ENCODE measurements at places on chromosomes 4 and X. TPM values are rescaled to one million over a fixed set of nuclear protein-coding genes. Genes with fewer than 3 reads are reported as not detected.

The EMCN gene
- not detected for total RNA-seq

- H3K27me3 ChIP-seq = no peaks in the 10 kb centered on the region
- H3K27ac ChIP-seq = no peak overlapping the region
- DNase-seq = no peak
- no peaks in the 10 kb centered on the region for H3K36me3 ChIP-seq
Measured at GRCh38 chrX:151899622-151900021, 13.1 kb upstream of the MAGEA4 start.

GRCh38 chrX:130524476-130525194 is 122.8 kb downstream of the RBMX2 start:
- H3K4me1 ChIP-seq = no peaks in the 10 kb centered on the region
- no peak overlapping the region for H3K4me3 ChIP-seq
- H3K27ac ChIP-seq = no peak overlapping the region
- no peaks in the 10 kb centered on the region for H3K27me3 ChIP-seq
- H3K36me3 ChIP-seq = no peaks in the 10 kb centered on the region
- no peak for DNase-seq

DNA sequence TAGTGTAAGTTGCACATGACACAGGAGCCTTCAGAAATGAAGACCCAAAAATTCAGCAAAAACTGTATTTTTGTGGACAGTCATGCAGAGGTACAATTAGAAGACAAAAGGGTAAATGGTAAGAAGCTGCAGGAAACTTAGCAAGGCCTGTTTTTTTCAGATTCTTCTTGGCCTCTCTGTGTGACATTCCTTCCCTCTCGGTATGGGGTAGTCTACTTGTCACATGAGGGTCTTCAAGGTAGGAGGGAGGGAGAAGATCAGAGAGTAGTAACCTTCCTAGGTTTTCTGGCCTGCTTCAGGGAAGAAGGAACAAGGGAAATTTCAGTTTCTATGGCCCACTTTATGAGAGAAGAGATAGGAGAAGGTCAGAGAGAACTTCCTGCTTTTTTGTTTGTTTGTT is 230.4 kb upstream of the PPP1R2C start:
- no peak overlapping the region for H3K27ac ChIP-seq
- no peaks in the 10 kb centered on the region for H3K36me3 ChIP-seq
- H3K27me3 ChIP-seq = no peaks in the 10 kb centered on the region
- H3K4me3 ChIP-seq = no peak overlapping the region
- no peaks in the 10 kb centered on the region for H3K4me1 ChIP-seq

The PYURF gene
- 50.9 TPM for total RNA-seq

DNA sequence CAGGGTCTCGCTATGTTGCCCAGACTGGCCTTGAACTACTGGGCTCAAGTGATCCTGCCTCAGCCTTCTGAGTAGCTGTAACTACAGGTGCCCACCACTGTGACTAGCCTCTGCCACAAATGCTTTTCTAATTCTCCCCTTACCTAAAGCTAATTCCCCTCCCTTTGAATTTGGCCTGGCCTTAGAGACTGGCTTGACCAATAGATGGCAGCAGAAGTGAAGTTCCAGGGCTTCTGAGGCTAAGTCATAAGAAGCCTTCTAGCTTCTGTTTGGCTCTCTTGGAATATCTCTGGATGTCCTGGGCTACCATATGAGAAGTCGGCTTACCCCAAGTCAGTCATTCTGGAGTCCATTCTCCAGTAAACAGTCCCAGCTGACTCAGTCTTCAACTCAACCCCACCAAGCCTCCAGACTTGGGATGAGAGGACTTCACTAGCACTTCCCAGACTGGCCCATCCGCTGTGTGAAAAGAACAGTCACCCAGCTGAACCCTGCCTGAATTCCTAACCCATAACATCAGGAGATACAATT is 61.0 kb downstream of the HPRT1 start:
- H3K36me3 ChIP-seq = no peaks in the 10 kb centered on the region
- peak; percentile 51 for DNase-seq
- H3K27me3 ChIP-seq = no peaks in the 10 kb centered on the region
- no peak overlapping the region for H3K4me3 ChIP-seq
- H3K27ac ChIP-seq = no peak overlapping the region

DNA sequence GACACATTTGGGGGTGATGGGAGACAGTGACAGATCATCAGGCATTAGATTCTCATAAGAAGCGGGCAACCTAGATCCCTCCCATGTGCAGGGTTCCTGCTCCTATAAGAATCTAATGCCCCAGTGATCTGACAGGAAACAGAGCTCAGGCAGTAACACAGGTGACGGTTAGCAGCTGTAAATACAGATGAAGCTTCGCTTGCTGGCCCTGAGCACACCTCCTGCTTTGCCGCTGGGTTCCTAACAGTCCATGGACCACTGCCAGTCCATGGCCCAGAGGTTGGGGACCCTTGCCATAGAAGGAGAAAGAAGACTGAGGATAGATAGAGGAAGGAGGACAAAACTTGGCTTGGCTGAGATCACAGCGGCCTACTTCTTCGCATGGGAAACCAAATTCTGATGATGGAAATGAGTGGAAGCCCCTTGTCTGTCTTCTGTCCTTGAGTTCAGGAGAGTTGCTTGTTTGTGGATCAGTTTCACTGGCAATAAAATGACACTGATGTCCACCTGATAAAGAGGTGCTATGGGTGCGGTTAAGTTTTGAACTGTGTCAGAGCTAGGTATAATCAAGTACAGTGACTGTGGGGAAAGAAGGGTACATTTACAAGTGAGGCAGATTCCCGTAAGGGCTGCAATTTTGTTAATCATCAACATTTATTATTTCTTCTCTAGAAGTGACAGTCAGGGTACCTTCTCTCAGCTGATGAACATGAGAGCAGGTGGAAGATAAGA is 1.7 kb upstream of the TIFA start:
- H3K27me3 ChIP-seq = no peaks in the 10 kb centered on the region
- peaks cover 8% of the 10 kb centered on the region for H3K36me3 ChIP-seq
- peaks cover 7% of the 10 kb centered on the region for H3K4me1 ChIP-seq
- H3K4me3 ChIP-seq = no peak overlapping the region

The TLR6 gene
- total RNA-seq = 4.8 TPM

The CFAP47 gene
- total RNA-seq = not detected

The TMEM144 gene
- 12.9 TPM for total RNA-seq

DNA sequence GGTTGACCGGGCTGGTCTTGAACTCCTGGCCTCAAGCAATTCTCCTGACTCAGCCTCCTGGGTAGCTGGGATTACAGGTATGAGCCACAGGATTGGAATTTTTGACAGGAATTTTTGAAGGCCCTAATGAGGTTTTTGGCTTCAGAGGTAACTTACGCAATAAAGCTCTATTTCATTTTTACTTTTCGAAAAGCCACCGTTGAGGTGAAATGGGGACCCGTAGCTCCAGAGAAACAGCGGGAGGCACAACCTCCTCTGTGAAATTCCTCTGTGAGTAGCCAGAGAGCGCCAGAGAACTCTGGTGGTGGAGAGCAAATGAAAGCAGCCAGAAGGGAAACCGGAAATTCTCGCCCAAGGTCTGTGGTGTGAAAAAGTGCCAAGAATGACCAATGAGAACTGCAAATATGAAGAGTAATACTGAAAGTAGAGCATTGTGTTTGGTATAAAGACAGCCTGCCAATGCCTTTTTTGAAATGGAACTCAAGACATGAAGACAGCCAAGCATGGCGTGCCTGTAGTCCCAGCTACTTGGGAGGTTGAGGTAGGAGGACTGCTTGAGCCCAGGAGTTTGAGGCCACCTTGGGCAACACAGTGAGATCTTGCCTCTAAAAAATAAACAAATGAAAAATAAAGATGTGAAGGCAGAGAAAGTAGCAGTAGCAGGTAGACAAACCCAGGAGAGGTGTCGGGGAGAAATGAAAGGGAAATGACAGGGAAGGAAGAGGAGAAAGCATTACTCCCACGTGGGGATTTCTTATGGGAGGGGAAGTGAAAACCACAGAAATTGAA is 33.0 kb upstream of the TMEM131L start:
- DNase-seq = peak; percentile 77
- H3K4me3 ChIP-seq = peak overlapping the region; percentile 32
- H3K36me3 ChIP-seq = no peaks in the 10 kb centered on the region
- H3K27me3 ChIP-seq = no peaks in the 10 kb centered on the region
- peaks cover 19% of the 10 kb centered on the region for H3K4me1 ChIP-seq
- H3K27ac ChIP-seq = peak overlapping the region; percentile 44

- no peaks in the 10 kb centered on the region for H3K36me3 ChIP-seq
- no peak overlapping the region for H3K27ac ChIP-seq
- no peak for DNase-seq
Measured at GRCh38 chr4:15132739-15133138, 130.5 kb downstream of the CPEB2 start.

DNA sequence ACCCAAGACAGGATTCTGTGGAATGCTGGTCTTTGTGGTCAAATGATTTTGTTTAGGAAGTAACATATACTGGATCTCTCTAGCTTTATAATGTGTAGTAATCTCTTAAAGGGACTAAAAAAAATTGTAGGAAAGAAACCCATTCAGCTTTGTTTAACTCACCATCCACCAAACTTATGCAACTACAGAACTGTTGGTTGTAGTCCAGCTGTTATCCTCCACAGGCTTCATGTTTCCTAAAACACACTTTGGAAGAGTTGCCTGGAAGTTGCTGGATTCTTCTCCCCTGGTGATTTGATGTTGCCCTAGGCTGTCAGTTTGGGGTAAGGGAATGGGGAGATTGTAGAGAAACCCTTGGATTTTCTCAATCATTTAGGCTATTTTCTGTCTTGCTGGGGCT is 89.3 kb downstream of the RLIM start:
- H3K4me3 ChIP-seq = no peak overlapping the region
- H3K27ac ChIP-seq = no peak overlapping the region
- H3K4me1 ChIP-seq = peaks cover 7% of the 10 kb centered on the region
- DNase-seq = no peak

The KLHL4 gene
- 0.10 TPM for total RNA-seq

GRCh38 chr4:152234571-152234970 is 301.3 kb downstream of the FBXW7 start:
- H3K36me3 ChIP-seq = no peaks in the 10 kb centered on the region
- H3K27ac ChIP-seq = no peak overlapping the region
- no peak for DNase-seq
- no peaks in the 10 kb centered on the region for H3K4me1 ChIP-seq

- H3K4me1 ChIP-seq = no peaks in the 10 kb centered on the region
- H3K27ac ChIP-seq = no peak overlapping the region
- H3K4me3 ChIP-seq = no peak overlapping the region
- no peaks in the 10 kb centered on the region for H3K27me3 ChIP-seq
Measured at GRCh38 chr4:103050736-103051436, 25.7 kb downstream of the SLC9B2 start.

- H3K27me3 ChIP-seq = no peaks in the 10 kb centered on the region
- no peak overlapping the region for H3K27ac ChIP-seq
- no peak for DNase-seq
- H3K4me3 ChIP-seq = no peak overlapping the region
- no peaks in the 10 kb centered on the region for H3K4me1 ChIP-seq
- no peaks in the 10 kb centered on the region for H3K36me3 ChIP-seq
Measured at GRCh38 chr4:84954982-84955567, 11.4 kb downstream of the WDFY3 start.

The F8A3 gene
- not detected for total RNA-seq

DNA sequence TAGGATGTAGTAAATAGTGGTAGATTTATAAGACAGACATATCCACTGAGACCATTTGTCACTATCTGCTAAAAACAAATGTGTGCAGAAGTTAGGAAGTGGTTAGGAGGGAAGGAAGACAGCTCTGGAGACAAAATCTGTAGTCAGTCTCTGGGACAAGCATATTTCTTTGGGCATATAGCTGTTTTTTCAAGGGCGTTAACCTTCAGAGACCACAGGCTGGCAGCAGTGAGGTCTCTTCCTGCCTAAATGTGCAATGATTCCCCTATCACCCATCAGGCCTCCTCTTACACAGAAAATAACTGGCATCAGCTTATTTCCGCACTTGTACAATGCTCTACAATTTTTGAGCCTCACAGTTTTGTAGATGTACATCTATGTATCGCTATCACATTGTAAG is 6.5 kb downstream of the TMEM150C start:
- H3K27ac ChIP-seq = no peak overlapping the region
- no peaks in the 10 kb centered on the region for H3K4me1 ChIP-seq
- H3K4me3 ChIP-seq = no peak overlapping the region
- no peaks in the 10 kb centered on the region for H3K27me3 ChIP-seq

The ZGRF1 gene
- total RNA-seq = 21.4 TPM

- H3K4me3 ChIP-seq = no peak overlapping the region
- peaks cover 19% of the 10 kb centered on the region for H3K4me1 ChIP-seq
- no peak overlapping the region for H3K27ac ChIP-seq
- no peak for DNase-seq
Measured at GRCh38 chr4:1602655-1603412, 81.3 kb downstream of the FAM53A start.

GRCh38 chr4:15149234-15149838 is 147.1 kb downstream of the CPEB2 start:
- H3K4me1 ChIP-seq = peaks cover 15% of the 10 kb centered on the region
- H3K27me3 ChIP-seq = no peaks in the 10 kb centered on the region
- peak overlapping the region; percentile 14 for H3K27ac ChIP-seq
- H3K4me3 ChIP-seq = no peak overlapping the region
- no peak for DNase-seq

The AKAP4 gene
- total RNA-seq = not detected

The SCML2 gene
- 5.2 TPM for total RNA-seq

GRCh38 chrX:18701621-18702361 is 5.7 kb upstream of the PPEF1 start:
- H3K4me3 ChIP-seq = no peak overlapping the region
- no peaks in the 10 kb centered on the region for H3K36me3 ChIP-seq
- no peak overlapping the region for H3K27ac ChIP-seq
- no peaks in the 10 kb centered on the region for H3K4me1 ChIP-seq

GRCh38 chr4:48193096-48193836 is 59.2 kb upstream of the TXK start:
- H3K27me3 ChIP-seq = no peaks in the 10 kb centered on the region
- H3K36me3 ChIP-seq = no peaks in the 10 kb centered on the region
- H3K27ac ChIP-seq = no peak overlapping the region
- no peak for DNase-seq
- H3K4me1 ChIP-seq = no peaks in the 10 kb centered on the region

GRCh38 chr4:139907001-139907809 is 241.6 kb downstream of the MGST2 start:
- H3K36me3 ChIP-seq = no peaks in the 10 kb centered on the region
- no peak overlapping the region for H3K27ac ChIP-seq
- DNase-seq = no peak

GRCh38 chr4:55183926-55184599 is 58.7 kb upstream of the KDR start:
- peaks cover 11% of the 10 kb centered on the region for H3K36me3 ChIP-seq
- peaks cover 21% of the 10 kb centered on the region for H3K4me1 ChIP-seq
- DNase-seq = peak; percentile 87
- H3K4me3 ChIP-seq = peak overlapping the region; percentile 17

The PTTG2 gene
- total RNA-seq = not detected

- H3K4me1 ChIP-seq = no peaks in the 10 kb centered on the region
- DNase-seq = no peak
- H3K27me3 ChIP-seq = no peaks in the 10 kb centered on the region
- no peaks in the 10 kb centered on the region for H3K36me3 ChIP-seq
Measured at GRCh38 chrX:43019021-43019420, 241.1 kb upstream of the PPP1R2C start.

DNA sequence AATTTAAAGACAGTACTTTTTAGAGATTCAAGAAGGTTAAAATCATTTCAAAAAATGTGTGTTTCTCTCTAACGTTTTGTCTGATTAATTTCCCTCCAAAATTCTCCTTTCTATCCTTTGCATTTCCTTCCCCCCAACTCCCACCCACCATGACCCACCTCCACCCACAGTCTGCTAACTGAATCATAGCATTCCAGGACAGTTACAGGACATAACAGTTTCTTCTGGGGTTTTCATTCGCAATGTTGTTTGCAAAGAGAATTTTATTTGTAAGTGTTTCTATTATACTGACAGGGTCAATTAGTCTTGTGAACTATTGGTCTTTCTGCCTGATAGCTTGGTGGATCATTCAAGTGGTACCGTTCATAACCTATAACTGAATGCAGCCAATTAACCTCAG is 53.7 kb downstream of the ANAPC10 start:
- no peaks in the 10 kb centered on the region for H3K36me3 ChIP-seq
- H3K4me3 ChIP-seq = no peak overlapping the region
- H3K4me1 ChIP-seq = no peaks in the 10 kb centered on the region
- H3K27ac ChIP-seq = no peak overlapping the region

All from HCT116 (cell line).